ENCODE measurements at places on chromosomes 5 and 9.

- DNase-seq = no peak
Observed at GRCh38 chr9:95644377-95644776, 127.6 kb upstream of the PTCH1 start.

GRCh38 chr5:131684051-131684450 is 49.0 kb upstream of the RAPGEF6 start:
- DNase-seq = no peak

- peak; percentile 20 for DNase-seq
Observed at GRCh38 chr9:95018099-95018936, 291.8 kb downstream of the AOPEP start.

DNA sequence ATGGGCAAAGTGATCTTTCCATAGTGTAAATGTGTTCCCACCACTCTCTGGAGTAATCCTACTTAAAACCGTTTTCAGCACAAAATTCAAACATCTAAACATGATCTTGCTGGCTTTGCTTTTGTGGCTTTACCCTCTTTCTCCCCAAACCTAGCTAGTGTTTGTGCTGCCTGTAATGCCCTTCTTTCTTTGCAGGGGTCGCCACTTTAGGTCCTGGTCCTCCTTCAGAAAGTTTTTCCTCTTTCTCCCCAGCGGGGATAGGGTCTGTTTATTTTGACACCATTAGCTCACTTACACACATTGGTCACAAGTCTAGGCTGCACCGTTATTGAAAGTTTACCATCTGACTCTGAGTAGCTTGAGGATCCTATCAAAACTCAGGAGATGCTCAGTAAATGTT is 736 bp upstream of the HSD17B4 start:
- peak; percentile 57 for DNase-seq

- DNase-seq = no peak
Observed at GRCh38 chr5:9924614-9925013, 294.5 kb upstream of the TAS2R1 start.

GRCh38 chr5:154157483-154158378 is 32.8 kb upstream of the GALNT10 start:
- peak; percentile 76 for DNase-seq

DNA sequence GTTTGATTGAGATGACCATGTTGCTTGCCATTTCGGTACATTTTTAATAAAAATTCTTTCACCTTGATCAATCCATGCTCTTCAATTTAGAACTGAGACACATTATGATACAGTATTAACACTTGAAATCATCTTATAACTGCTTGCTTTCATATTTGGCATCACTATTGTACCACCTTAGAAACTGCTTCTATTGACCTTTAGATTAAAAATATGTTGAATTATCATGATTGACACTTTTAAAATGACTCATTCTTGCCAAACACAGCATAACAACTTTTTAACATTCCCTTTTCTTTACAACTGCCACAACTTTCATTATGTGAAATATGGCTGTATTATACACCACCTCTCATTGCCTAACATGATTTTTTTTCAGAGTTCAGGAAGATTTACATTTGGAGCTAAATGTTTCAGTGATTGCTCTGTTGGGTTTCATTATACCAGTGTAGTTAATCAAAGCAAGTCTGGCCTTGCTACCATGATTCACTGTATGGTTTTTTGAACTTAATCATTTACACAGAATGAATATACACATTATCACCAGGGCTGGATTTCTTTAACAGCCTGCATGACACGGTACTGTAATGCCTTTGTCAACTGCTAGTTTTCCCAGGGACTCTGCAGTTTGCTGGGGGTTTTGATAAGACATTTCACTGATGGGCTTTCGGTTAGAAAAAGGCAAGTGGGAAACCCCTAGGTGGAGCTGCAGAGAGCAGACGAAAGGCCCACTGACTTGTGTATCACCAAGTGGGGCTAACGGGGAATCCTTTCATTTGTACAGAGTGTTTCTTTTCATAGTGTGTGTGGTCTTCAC is 93.6 kb upstream of the TLE4 start:
- DNase-seq = peak; percentile 82

DNA sequence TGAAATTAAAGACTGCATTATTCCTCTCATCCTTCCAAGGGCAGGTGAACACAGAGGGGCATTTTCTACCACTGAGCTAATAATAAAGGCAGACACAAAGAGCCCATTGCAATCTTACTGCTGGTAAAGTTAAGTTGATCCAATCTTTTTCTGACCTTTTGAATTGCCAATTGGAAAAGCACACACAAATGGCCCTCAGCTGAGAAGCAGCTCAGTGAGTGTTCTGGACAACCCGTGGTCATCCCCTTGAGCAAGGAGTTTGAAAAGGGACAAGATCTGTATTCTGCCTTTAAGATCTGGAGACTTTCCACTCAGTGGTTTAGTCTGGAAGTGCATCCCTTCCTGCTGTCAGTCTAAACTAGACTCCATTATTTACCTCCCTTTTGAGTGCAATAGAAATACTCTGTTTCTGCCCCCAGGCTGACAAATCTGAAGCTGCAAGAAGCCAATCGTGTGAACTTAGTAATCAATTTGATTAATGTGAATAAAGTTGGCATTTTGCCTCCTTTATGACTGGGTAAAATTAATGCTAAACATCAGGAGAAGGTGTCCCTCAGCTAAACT is 835.7 kb downstream of the MAT2B start:
- DNase-seq = peak; percentile 20

DNA sequence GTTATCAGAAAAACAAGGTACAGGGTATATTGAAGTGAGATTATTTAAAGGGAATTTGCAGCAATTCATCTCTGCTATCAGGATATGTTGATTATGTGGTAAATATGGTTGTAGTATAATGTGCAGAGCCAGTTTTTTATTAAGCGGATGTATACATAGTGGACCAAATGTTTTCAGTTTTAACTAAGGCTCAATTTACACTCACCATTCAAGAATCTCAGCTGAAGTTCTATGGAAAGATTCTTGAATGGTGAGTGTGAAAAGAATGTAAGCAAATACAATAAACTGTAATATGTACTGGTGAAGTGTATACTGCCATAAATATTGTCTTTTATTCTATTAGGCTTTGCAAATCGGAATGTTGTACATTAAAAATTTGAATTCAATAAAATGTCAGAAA is 895.9 kb upstream of the CDH10 start:
- DNase-seq = no peak

- DNase-seq = no peak
Observed at GRCh38 chr5:101206534-101206933, 303.5 kb upstream of the ST8SIA4 start.

- no peak for DNase-seq
Observed at GRCh38 chr9:131656356-131657036, 83.4 kb downstream of the RAPGEF1 start.

GRCh38 chr9:98365227-98365669 is 109.8 kb upstream of the TBC1D2 start:
- DNase-seq = peak; percentile 64

- DNase-seq = no peak
Observed at GRCh38 chr9:5817862-5818261, 15.1 kb downstream of the ERMP1 start.

DNA sequence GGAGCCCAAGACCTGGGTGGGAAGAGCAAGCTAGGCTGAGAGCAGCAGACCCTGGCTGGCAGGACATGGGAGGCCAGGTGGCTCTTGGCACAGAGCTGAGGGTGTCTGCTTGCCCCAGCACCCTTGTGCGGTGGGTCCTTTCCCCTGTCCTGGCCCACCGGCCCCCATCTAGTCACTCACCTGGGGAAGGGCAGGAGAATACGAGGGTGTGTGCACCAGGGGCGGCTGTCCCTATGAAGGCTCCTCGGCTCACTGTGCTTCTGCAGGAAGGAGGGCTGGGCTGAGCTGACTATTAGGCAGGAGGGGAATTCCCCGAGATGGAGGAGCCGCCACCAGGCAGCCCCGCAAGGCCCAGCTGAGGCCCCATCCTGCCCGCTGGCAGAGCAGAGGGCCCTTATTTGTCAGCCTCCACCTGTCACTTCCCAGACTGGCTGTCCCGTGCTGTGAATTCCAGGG is 6.1 kb upstream of the TNIP1 start:
- no peak for DNase-seq

- DNase-seq = no peak
Observed at GRCh38 chr9:36399980-36400331, at the start of gene RNF38. Gene RNF38 (minus strand): TSS chr9:36400269. CDS start chr9:36400108, 161 bp downstream.

DNA sequence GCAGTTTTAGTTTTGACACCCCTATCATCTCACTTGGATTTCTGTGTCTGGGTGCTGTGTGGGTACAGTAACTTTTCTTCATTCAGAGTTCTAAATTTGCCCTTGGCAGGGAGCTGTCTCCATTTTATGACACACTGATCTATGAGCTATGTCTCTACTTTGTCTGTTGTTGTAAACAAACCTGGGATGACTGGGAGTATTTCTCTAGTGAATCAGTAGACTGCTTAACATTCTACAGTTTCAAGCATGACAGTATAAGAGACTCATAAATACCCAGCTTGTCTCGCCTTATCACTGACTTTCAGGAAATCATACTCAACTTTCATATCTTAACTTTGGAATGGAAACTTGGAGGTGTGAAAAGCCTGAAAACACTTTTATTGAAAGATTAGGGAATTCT is 212.1 kb upstream of the NUDT12 start:
- no peak for DNase-seq

DNA sequence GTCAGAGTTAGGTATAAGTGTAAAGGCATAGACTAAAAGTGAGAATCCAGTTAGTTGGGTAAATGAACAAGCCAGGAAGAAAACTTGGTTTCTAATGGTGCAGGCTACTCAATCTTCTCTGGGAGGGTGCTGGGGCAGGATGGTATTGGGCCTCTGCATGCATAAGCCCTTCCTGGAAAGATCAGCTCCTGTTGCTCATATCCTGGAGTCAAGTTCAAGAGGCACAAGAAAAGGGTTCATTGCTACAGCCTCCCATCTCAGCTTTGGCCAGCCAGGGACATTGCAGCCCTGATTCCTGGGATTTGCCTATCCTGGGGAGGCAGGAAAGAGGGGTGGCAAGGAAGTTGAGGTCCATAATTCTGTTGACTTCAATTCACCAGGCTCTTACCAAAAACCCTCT is 40.7 kb upstream of the ATP6V1G1 start:
- no peak for DNase-seq

GRCh38 chr5:23042226-23042625 is 189.1 kb upstream of the CDH12 start:
- DNase-seq = no peak

GRCh38 chr9:16526380-16526779 is 344.1 kb downstream of the BNC2 start:
- DNase-seq = no peak

DNA sequence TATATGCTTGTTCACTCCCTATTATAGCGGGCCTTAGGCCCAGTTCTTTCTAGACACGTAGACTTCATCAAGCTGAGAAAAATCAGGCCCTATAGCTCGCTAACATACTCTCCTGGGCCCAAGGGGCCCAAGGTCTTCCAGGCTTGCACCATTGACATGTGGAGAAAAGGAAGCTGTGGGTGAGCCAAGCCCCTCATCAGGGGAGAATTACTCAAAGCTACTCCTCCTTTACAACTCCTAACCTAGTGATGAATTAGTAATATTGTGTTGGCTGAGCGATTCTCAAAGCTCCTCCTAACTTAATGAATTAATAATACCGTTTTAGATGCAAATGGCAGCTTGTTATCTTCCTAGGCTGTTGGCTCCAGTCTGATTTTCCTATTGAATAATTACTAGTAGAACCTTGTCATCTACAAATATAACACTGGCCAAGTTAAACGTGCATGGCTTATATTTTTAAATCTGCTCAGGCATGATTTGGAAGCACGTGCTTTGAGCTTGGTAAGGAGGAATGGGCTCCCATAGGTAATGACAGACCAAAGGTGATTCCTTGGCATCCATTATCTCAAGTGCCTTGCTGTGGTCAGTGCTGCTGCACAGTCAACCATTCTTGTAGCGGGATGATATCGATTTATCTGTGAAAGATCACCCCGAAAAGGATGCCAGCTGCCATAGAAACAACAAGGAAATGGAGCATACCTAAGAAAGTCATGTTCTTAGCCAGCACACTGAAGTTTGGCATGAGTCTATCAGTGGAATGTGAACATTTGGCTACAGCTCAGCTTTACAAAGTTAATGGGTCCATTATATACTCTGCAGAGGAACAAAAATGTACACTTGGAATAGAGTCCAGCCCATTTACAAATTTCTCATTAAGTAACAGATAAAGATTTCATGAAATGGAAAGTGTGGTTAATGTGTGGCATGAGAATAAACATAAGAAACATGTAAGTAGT is 23.8 kb downstream of the LVRN start:
- DNase-seq = no peak
